NCI-H2029 treated with DMSO at 0.1 percent for 48 hours (cell line): ENCODE measurements at places on chromosomes 6 and 20.
A peak's percentile ranks its signal among the peaks of the same experiment; 100 is the strongest.

- DNase-seq = no peak
These were observed 2.8 kb upstream of the TOMM6 start for GRCh38 chr6:41784581-41785171.

DNA sequence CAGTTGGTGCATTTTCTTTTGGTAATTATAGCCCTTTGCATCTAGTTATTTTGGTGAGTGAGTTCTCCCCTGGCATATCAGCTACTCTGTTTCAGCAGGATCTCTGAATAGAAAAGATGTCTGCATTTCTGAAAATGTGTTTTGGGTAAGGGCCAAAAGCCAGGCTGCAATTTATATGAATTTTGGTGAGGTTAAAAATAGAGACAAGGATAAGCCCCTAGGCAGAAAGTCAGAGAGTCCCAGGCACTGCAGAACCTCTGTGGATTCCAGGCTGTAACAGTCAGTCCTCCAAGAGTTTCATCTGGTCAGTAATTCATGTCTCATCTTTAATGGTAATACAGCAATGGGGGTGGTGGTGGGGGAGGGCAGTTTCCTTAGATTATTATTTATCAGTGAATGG lies 53.0 kb downstream of the HDGFL1 start:
- no peak for DNase-seq

DNA sequence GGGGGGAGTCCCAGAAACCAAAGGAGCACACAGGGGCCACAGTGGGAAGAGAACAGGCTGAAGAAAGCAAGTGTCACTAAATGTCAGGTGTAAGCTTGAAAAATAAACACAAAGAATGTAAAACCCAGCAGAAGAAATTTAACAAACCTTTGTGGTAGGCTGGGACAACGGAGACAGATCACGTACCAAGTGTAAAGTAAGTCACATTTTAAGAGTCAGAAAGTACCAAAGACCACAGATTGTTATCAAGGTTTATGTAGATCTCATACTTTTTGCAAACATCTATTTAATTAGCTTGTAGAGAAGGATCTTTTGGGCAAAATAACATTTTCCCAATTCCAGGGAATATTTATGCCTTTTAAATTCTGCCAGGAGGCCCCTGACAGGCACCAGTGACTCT lies 1.6 kb downstream of the CLIC5 start:
- no peak for DNase-seq

DNA sequence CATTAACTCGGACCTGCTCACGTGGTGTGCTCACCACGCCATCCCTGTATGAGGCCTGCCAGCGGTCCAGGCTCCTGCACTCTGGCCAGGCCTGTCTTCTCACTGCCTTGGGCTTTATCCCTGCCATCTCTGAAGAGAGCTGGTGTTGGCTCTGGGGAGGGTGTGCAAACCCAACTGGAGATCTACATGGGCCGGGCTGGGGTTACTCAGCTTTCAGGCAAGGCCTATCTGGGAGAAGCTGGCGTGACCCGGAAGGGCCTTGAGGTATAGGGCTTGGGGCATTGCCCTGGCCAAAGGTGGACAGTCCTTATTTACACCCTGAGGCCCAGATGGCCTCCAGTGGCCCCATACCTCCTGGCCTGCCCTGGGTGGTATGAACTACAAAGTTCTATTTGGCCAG lies 5.0 kb downstream of the SLC29A1 start:
- DNase-seq = no peak

DNA sequence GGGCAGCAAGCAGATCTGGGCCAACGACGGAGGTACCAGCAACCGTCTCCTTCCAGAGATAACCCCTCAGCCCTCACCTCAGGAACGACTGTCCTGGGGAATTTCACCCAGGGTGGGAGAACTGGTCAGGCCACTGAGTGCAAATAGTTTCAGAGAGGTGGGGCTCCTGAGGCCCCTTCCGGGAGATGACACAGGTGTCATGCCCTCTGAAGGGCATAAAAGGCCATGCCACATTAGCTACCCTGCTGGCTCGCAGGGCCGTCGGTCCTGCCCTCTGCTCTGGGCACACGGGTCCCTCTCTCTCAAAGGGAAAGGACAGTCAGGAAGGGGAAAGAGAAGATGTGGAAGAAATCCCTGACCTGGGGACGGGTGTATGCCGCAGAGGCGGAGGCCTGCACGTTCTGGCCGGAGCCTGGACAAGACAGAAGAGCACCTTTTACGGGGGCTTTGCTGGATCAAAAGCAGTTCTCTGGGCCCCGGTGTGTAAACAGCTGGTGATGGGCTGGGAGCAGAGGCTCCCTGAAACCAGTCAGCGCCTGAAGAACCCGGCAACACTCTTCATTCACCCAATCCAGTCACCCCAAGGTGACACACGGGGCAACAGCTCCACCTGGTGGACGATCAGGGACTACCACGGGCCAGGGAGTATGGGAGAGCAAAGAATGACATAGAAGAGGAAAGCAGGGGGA lies 6.4 kb upstream of the TAF8 start:
- peak; percentile 88 for DNase-seq

GRCh38 chr6:126181173-126181741 lies 158.7 kb upstream of the CENPW start:
- DNase-seq = no peak

DNA sequence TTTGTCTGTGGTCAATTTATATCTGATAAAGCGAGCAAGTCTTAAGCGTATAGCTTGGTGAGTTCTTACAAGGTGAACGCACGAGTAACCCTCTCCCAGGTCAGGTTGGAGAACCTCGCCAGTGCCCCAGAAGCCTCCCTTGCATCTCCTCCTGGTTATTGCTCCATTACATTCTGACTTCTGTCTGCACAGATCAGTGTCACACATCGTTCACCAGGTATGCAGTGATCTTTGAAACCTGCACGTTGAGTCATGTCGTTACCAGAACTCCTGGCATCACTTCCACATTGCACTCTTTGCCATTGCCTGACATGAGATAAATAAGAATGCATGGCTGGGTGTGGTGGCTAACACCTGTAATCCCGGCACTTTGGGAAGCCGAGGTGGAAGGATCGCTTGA lies 44.2 kb downstream of the AKAP12 start:
- no peak for DNase-seq

DNA sequence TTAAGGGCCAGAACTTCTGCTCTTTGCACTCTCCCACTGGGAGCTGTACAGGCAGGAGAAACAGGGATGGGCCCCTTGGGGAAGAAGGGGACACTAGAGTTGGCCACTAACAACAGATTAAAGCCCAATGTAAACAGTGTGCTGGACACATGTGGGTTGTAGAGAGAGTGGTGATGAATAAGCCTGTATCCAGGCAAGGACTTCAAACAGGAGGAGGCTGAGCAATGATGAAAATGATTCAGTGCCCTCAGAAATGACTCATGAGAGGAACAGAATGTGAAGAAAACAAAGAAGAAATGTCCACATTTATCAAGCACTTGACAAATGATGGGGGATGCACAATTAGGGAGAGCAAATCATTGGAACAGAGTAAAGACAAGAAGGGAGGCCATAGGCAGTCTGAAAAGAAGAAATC lies 242.3 kb downstream of the TBX18 start:
- no peak for DNase-seq

DNA sequence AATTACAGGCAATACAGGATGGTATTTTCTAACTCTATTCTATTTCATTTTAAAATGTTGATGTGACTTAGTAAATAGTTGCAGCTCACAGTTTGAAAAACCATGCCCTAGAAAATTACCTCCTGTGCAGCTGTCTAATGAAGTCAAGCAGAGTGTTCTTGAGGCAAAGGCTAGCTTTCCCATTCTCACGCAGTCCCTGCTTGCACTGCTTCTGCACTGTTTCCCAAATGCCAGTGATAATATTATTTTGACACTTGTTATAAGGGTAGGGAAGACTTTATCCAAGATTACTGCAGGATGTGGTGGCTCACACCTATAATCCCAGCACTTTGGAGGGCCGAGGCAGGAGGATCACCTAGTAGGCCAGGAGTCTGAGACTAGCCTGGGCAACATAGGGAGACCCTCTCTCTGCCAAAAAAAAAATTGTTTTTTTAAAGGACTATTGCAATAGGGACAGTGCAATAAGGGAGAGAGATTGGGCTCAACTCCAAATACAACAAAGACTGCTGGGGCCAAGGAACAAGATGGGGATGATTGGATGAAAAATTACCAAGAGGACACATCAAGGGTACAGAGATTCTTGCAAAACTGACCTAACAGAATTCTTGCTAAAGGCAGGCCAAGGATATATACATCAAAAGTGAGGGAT lies 196.1 kb downstream of the LY86 start:
- DNase-seq = no peak

DNA sequence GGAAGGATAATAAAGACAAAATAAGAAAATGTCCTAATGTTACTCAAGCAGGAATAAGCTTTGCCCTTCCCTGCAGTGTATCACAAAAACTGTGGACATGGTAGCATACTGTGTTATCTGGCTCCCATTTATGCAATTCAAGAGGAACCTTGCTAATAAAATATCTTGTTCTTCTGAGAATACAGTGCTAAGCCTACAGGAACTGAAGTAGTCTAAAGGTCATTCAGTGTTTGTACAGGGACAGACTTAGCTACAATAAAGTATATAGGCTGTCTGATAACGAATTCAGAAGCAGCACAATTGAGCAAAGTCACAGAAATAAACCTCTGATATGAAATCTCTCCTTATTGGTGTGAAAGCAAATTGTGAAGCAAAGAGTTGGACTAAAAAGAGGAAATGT lies 59.6 kb upstream of the SDHAF4 start:
- DNase-seq = no peak

- peak; percentile 79 for DNase-seq
These were observed 11.3 kb downstream of the STMN3 start for GRCh38 chr20:63641792-63642523.

DNA sequence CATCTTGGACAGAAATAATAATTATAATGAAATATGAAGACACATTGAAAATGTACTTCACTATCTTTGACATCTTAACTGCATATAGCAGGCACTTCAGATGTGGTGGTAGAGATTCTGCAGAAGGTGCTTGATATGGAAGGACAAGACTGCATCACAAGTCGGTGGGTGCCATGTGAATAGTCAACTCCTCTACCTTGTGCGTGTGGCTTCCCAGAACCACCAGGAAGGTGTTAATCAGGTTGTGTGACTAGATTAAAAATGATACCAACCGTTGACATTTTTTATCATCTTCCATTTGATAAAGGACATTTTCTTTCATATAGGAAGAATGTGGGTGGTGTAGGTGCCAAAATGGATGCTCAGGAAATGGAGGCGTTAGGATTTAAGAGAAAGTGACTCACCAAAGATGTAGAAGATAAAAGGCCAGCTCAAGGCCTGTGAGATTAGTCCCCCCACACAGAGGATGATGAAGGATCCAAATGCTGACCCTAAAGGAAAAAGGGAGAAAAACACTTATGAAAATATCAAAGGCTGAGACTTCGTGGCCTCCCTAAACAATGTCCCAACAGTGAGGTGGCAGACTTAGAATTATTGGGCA lies 12.3 kb downstream of the SLC17A2 start:
- no peak for DNase-seq

DNA sequence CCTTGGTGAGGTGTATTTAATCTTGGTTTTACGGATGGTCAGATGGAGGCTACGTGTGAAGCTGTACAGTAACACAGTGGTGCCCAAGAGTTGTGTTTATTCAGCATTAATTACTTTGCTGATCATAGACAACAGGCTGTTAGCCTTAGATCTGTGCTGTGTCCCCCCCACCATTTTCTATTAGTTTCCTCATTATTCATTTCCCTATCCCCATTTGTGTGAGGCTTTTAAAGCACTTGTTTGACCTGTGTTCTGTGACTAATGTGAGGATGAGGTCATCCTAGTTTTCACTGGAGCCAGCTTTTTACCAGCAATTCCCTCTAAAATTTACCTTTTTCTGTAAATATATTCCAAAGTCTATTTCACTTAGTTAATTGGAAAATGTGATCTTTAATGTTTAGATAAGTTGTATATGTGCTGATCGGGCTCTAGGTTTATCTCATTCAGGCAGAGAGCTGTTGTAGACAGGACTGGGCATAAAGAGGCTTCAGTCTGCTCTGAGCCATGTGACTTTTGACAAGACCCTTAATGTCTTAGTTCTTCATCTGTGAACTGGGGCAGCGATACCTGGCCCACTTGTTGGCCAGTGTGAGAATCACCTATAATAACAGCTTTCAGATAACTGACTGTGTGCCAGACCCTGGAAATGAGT lies 8.4 kb downstream of the MAPRE1 start:
- no peak for DNase-seq

GRCh38 chr20:14197097-14197496 lies 140.3 kb downstream of the FLRT3 start:
- DNase-seq = no peak

GRCh38 chr20:53099856-53100255 lies 127.7 kb downstream of the TSHZ2 start:
- DNase-seq = no peak

GRCh38 chr6:16800341-16800740 lies 39.1 kb upstream of the ATXN1 start:
- DNase-seq = no peak

DNA sequence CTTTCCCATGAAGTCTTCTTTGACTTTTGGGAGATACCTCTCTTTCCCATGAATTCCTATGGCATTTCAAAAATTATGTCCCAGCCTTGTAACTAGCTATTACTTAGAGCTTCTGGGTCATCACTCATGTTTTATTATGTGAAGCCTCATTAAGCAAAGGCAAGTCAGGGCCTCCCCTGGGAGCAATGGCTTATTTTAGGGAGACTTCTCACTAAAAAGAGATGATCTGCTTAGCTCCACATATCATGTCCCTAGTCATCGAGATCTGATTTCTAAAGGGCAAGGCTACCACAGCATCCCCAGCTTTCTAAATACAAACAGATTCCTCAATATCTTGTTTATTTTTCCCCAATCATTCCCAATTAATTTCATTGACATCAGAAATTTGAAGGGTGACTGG lies 154.0 kb upstream of the MANEA start:
- DNase-seq = no peak

GRCh38 chr6:4327841-4328240 lies 192.5 kb upstream of the ECI2 start:
- DNase-seq = no peak

DNA sequence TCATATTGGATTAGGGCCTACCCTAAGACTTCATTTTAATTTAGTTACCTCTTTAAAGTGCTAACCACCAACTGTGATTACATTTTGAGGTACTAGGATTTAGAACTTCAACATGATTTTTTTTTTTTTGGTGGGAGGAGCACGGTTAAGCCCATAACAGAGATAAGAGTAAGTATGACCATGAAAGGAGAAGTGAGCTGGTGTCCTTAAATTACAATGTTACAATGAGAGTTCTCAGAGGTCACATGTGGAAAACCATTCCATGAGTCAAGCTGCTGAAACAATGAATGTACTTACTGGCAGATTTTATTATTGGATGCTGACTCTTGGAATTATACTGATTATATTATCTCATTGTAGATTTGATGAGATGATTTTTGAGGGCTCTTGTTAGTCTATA lies 779.3 kb upstream of the CITED2 start:
- no peak for DNase-seq

- no peak for DNase-seq
These were observed 1230.3 kb upstream of the CITED2 start for GRCh38 chr6:140604786-140605185.

GRCh38 chr6:132494954-132495353 lies 18.0 kb downstream of the STX7 start:
- DNase-seq = no peak
